Keratinocyte (primary cell): ENCODE measurements at places on chromosomes 7 and 10. TPM values are rescaled to one million over a fixed set of nuclear protein-coding genes. Genes with fewer than 3 reads are reported as not detected.

STEAP1 gene
- 7.7 to 19.0 TPM (median 16.7 TPM) in 3 replicates for polyA plus RNA-seq

AP4M1 gene
- polyA plus RNA-seq, result 13.7 to 15.2 TPM (median 14.2 TPM) in 3 replicates

OR2A12 gene
- polyA plus RNA-seq, result not detected in 3 replicates

TMEM130 gene
- polyA plus RNA-seq, result not detected in 3 replicates

FANK1 gene
- 7.3 to 14.8 TPM (median 13.4 TPM) in 3 replicates for polyA plus RNA-seq

NXPH1 gene
- polyA plus RNA-seq, result not detected in 3 replicates

SND1 gene
- 140 to 173 TPM (median 150 TPM) in 3 replicates for polyA plus RNA-seq

PRPS1L1 gene
- polyA plus RNA-seq, result not detected in 3 replicates

CREB5 gene
- polyA plus RNA-seq, result 4.3 to 7.9 TPM (median 4.6 TPM) in 3 replicates

BCL7B gene
- polyA plus RNA-seq, result 38.5 to 49.6 TPM (median 41.0 TPM) in 3 replicates

PTPRZ1 gene
- polyA plus RNA-seq, result 41.6 to 58.3 TPM (median 56.2 TPM) in 3 replicates

SEMA3D gene
- polyA plus RNA-seq, result 2.8 to 6.7 TPM (median 5.2 TPM) in 3 replicates

CPA2 gene
- 0.33 to 0.41 TPM (median 0.36 TPM) in 3 replicates for polyA plus RNA-seq

CYREN gene
- polyA plus RNA-seq, result 33.7 to 48.2 TPM (median 41.7 TPM) in 3 replicates

CDHR1 gene
- polyA plus RNA-seq, result 1.4 to 5.7 TPM (median 5.2 TPM) in 3 replicates

CELF2 gene
- 6.3 to 11.8 TPM (median 9.8 TPM) in 3 replicates for polyA plus RNA-seq

CLCN1 gene
- 0.03 to 0.05 TPM in 2 of 3 replicates, not detected in the other for polyA plus RNA-seq

CPN1 gene
- polyA plus RNA-seq, result not detected in 3 replicates

UTF1 gene
- polyA plus RNA-seq, result not detected in 3 replicates

PUS7 gene
- 12.4 to 25.2 TPM (median 24.7 TPM) in 3 replicates for polyA plus RNA-seq

LIPN gene
- polyA plus RNA-seq, result 0.20 to 0.30 TPM in 2 of 3 replicates, not detected in the other

MYL10 gene
- not detected in 3 replicates for polyA plus RNA-seq

SPDYE5 gene
- 0.04 TPM in 1 of 3 replicates, not detected in the others for polyA plus RNA-seq

SYT15B gene
- 0.13 TPM in 1 of 3 replicates, not detected in the others for polyA plus RNA-seq

PIP gene
- polyA plus RNA-seq, result not detected in 3 replicates

PLAU gene
- 201 to 814 TPM (median 262 TPM) in 3 replicates for polyA plus RNA-seq

OR6V1 gene
- not detected in 3 replicates for polyA plus RNA-seq

GPER1 gene
- polyA plus RNA-seq, result 0.05 to 0.21 TPM (median 0.08 TPM) in 3 replicates

SMNDC1 gene
- 9.5 to 19.8 TPM (median 17.3 TPM) in 3 replicates for polyA plus RNA-seq

COL13A1 gene
- 0.89 to 3.2 TPM (median 1.5 TPM) in 3 replicates for polyA plus RNA-seq

NPTX2 gene
- polyA plus RNA-seq, result not detected in 3 replicates

EXOC4 gene
- polyA plus RNA-seq, result 51.1 to 70.4 TPM (median 52.6 TPM) in 3 replicates

CLRN3 gene
- not detected in 3 replicates for polyA plus RNA-seq

DPP6 gene
- not detected in 3 replicates for polyA plus RNA-seq

HOXA5 gene
- 3.3 to 7.1 TPM (median 4.5 TPM) in 3 replicates for polyA plus RNA-seq

NAT16 gene
- not detected in 3 replicates for polyA plus RNA-seq

HOXA13 gene
- polyA plus RNA-seq, result not detected in 3 replicates

OR2A42 gene
- polyA plus RNA-seq, result not detected in 3 replicates

TYW1B gene
- 1.4 to 2.5 TPM (median 1.9 TPM) in 3 replicates for polyA plus RNA-seq

TET1 gene
- 0.03 to 0.09 TPM (median 0.08 TPM) in 3 replicates for polyA plus RNA-seq

SEMA3C gene
- 142 to 200 TPM (median 190 TPM) in 3 replicates for polyA plus RNA-seq
